ENCODE measurements at places on chromosomes 3 and 15.

- DNase-seq, result no peak
These were observed 809 bp downstream of the NDUFAF3 start for GRCh38 chr3:49022688-49023171.

- DNase-seq, result no peak
These were observed 1159.1 kb downstream of the SI start for GRCh38 chr3:163919154-163919553.

GRCh38 chr3:124837730-124838186 lies 49.4 kb downstream of the ITGB5 start:
- DNase-seq, result no peak

DNA sequence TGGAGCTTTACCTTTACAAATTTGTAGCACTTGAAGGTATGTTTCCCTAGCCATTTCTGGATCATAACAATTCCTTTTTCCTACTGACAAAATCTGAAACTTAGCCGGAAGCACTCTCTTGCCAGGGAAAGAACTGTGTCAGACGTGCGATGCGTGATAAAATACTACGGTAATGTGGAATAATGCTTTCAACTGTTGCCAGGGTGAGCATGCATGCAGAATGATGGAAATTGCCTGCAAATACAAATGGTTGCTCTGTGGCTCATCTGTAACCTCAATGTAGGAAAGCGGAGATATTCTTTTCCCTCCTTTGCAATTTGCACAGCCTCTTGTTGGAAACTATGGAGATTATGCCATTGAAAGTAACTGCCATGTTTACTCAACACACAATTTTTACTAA lies 736.5 kb upstream of the CFAP20DC start:
- no peak for DNase-seq

- DNase-seq, result no peak
These were observed 99.6 kb downstream of the TUSC7 start for GRCh38 chr3:116809208-116809607.

GRCh38 chr3:31671451-31671850 lies 138.7 kb downstream of the STT3B start:
- DNase-seq, result no peak

- DNase-seq, result no peak
These were observed 7.4 kb upstream of the PCOLCE2 start for GRCh38 chr3:142896201-142896755.

DNA sequence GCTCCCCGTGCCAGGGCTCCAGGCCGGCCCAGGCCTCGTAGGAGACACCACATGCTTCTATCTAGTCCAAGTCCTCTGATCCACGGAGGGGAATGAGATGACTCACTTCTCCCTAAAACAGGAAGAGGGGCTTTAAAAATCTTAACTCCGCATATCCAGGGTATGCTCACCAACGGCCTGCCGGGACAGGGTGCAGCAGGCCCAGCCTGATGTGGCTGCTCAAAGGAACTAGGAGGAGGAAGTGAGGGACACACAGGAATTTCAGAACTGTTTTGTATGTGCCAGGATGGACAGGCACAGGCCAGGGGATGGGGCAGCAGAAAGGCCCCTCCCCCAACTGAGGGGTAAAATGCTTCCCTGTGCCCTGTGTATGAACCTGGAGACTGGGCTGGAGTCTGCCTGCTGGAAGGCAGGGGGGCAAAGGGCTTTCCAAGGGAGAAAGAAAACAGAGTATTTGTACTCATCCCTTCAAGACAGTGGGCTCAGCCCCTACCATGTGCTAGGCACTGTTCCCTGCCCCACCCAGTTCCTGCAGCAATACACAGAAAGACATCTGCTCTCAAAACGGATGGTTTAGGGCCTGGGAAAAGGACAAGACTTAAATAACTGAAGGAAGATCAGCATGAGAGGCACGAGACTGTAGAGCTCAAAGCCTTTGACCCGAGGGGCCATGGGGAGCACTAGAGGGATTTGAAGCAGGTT lies 22.1 kb downstream of the CHDH start:
- no peak for DNase-seq

GRCh38 chr3:172154768-172155664 lies 115.6 kb downstream of the FNDC3B start:
- DNase-seq, result no peak

GRCh38 chr3:168213920-168214319 lies 118.2 kb upstream of the GOLIM4 start:
- no peak for DNase-seq

DNA sequence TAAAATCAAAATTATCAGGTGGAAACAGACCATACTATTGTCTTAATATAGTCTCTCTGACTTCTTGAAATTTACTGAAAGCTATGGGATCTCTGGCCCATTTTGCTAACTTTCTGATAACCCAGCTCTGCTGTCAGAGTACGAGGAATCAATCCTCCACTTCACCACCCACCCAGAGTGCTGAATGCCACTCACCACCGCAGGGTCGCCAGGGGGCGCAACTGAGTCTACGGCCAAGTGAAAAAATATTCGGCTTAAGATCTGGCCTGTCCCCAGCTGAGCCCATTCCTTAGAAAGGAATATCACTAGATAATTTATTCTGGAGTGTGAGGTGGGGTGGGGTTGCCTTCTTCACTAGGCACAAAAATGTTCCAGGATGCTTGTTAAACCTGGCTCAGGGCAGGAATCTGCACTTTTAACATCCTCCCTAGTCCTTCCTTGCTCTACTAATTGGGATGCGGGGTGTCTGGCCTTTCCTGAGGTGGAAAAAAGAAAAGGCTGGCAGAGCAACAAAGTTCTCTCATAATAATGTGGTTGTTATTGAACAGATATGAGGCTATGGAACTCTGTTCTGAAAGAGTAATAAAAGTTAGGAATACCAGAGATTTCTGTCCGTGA lies 520.6 kb downstream of the MFSD1 start:
- DNase-seq, result no peak

- DNase-seq, result no peak
These were observed 39.3 kb downstream of the RHCG start for GRCh38 chr15:89457086-89457485.

- no peak for DNase-seq
These were observed 17.3 kb upstream of the KBTBD8 start for GRCh38 chr3:66980791-66981190.

DNA sequence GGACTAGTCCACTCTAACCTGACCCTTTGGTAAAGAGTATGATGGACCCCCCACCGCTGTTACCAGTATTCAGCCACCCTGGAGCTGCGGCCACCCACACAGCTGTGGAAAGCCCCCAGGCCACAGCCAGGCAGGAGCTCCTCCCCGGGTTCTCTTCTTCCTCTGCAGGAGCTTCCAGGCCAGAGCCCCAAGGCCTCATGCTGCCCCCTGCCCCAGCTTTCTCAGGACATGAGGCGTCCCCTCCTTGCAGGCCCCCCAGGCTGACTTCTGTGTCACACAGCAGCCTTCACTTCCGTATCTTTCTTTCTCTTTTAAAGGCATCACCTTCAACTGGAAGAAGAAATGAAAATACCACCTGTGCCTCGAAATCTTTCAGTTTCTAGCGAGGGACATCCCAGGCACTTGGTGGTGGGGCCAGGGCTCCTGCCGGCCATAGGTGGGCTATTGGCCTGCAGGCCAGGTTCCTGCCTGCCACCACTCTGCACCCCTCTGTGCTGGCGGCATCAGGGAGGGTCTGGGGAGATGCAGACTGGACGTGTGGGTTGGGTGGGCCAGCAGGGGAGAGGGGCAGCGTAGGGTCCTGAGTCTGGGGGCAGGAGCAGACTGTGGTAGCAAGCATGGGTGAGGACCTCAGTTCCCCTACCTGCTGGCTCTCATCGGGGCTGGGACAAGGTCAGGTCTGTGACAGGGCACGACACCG lies 19.9 kb downstream of the KLF13 start:
- DNase-seq, result no peak

DNA sequence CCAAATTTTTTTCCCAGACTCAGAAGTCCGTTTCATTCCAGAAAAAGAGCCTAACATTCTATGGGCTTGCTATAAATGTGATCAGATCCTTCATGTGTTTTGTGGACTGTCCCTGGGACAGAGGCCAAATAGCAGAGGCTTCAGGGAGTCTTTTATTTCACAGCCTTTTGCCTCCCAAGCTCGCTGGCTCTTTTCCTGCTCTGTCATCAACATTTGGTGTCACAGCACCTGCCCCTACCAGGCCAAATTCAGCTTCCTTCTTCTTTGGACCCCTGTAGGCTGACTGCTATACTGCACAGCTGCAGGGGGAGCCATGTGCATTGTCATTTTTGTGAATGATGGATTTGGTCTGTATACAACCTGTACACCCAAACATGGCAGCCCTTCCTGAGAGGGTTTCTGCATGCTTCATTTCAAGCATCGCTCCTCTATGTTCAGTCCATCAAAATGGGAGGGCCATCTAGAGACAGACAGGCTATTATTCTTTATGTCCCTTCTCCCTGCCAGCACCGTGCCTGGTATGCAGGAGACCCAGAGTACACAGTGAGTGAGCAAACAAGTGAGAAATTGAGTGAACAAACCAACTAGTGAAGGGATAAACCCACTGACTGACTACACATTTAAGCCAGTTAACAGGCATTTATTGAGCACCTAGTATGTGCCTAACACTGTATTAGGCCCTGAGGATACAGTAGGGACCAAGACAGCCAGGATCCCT lies 17.9 kb upstream of the RPP14 start:
- no peak for DNase-seq
